ENCODE measurements at places on chromosomes 6 and 20.

- DNase-seq = no peak
Observed at GRCh38 chr6:98946266-98946878, 1.4 kb downstream of the FBXL4 start.

- no peak for DNase-seq
Observed at GRCh38 chr20:54123587-54124180, 50.1 kb downstream of the CYP24A1 start.

DNA sequence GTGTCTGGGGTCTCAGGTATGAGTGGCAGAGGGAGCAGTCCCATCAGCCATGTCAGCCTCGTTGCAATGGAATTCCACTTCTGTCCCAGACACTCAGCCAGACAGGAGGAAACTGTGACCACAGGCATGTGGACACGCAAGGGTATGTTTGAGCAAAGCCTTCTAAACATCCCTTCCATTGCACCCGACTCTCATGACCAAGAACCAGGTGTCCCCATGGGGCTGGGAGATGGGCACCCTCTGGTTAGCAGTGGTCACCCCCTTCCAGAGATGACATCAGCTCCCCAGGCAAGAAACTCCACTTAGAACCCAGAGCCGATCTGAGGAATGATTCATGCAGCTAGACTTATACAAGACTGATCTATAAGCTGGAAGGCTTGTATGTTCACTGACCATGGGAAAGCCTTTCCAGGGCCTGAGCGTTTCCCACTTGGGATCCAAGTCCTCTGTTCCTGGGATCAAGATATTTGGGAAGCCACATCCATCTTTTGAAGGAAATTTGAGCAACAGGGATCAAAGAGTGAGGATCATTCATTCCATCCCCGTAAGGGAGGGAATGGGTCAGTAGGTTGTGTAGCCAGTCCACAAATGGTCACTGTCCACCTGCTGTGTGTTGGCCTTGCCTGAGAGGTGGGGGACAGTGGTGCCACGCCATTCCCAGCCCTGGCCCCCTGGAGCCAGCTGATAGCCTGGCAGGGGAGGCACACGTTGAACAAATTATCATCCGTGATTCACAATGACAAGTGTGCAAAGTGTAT is 3.9 kb upstream of the MRGBP start:
- no peak for DNase-seq

GRCh38 chr20:10806539-10806938 is 132.7 kb upstream of the JAG1 start:
- DNase-seq = no peak

DNA sequence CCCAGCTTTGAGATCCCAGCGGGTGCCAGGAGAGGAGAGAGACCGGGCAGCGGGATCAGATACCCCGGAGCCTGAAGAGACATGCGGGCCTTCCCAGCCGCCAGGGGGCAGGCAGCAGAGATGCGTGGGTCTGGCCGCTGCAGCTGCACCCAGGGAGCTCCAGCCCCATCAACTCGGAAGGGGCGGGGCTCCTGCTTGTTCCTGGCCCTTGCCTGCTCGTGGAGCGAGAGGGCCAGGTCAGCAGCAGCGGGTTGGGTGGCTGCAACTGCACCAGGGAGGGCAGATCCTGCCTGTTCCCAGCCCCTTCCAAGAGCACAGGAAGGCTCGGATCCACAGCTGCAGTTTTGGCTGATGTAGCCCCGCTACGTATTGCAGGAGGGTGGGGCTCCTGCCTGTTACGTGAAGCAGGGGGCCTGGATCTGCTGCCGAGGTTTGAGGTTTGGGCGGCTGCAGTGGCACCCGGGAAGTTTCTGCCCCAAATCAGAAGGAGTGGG is 532.8 kb downstream of the RFPL4B start:
- DNase-seq = no peak

- DNase-seq = no peak
Observed at GRCh38 chr6:167664678-167665660, 161.7 kb upstream of the AFDN start.

GRCh38 chr6:84766118-84766798 is 1.9 kb upstream of the TBX18 start:
- DNase-seq = no peak

- no peak for DNase-seq
Observed at GRCh38 chr6:98641949-98642719, 192.2 kb upstream of the POU3F2 start.

Data from activated CD8-positive, alpha-beta memory T cell treated with anti-CD3 and anti-CD28 coated beads for 4 hours (primary cell).